ENCODE measurements at places on chromosomes 7 and 10. TPM values are rescaled to one million over a fixed set of nuclear protein-coding genes. Genes with fewer than 3 reads are reported as not detected.

Gene PIP
- not detected for total RNA-seq

DNA sequence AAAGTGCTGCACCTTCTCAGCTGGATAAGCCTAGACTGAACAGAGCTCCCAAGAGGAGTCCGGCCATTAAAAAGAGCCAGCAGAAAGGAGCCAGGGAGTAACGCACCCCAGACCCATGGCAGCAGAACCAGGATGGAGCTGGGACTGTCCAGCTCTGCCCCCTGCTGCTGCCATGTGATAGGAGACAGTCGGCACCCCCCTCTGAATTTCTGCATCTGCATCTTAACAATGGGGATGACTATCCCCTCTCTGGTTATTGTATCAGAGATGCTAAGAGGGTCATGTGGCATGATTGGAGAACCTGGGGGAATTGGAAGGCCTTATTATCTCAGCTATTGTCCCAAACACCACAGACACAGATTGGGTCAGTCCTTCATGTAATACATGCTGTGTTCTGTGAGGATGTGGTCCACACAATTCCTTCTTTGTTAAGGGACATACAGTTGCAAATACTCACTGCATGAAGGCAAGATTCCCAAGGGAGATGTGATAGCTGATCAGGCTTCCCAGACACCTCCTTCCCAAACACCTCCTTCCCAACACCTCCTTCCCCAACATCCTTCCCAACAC is 29.3 kb downstream of the PLEKHS1 start:
- DNase-seq, result no peak

Gene TCTN3
- 23.3 TPM for total RNA-seq

Gene GSTO2
- total RNA-seq, result 2.2 TPM

Gene MACROH2A2
- total RNA-seq, result 44.8 TPM

DNA sequence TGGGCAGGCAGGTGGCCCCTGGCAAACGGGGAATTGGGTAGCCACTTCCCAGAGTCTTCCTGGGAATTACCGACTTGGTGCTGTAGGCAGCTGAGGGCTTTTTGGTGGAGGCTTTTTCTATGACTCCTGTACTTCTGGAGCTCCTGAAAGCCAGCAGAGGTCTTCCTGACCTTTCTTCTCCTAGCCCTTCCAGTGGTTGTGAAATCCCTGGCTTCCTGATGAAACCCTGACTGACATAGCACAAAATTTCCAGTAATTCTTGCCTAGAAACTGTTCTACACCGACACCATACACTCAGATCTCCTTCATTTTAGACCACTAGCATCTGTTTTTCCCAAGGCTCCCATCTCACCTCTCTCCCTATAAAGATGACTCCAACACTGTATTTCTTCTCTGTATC is 120.2 kb downstream of the STRA8 start:
- no peak for DNase-seq

GRCh38 chr10:112934193-112934592 is 15.9 kb upstream of the TCF7L2 start:
- DNase-seq, result no peak

DNA sequence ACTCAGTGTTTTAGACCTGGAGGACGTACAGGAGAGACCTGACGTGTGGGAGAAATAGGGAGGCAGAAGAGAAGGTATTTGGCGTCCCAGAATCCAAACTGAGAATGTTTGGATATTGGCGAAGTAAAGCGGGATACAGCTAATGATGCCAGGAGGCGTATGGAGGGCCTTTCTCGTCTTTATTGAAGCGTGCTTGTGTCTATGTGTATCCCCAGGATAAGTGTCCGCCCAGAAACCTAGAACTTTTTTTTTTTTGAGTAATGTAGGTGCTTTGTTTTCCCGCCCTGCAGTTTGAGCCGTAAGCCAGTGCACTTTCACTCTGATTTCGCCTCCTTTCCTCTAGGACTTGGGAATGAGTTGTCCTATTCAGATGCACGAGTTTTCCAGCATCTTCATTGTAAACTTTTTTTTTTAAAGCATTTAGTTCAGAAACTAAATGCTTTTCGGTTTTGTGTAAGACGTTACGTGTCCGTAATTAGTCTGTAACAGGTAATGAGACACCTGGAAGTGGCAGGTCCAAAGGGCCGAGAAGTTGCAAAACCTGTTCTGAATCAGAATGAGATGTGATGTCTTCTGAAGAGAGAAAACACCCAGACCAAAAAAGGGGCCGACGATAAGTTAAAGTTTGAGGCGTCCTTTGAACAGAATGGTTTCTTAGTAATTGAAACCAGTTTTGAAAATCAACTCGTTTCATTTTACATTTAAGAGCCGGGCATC is 746 bp downstream of the ARL5B start:
- no peak for DNase-seq

- DNase-seq, result no peak
These were observed 132.5 kb upstream of the UNC5B start for GRCh38 chr10:71079761-71080380.

- DNase-seq, result no peak
These were observed 67.8 kb downstream of the GSAP start for GRCh38 chr7:77348371-77348813.

Gene SOSTDC1
- 2.4 TPM for total RNA-seq

Gene HOXA5
- total RNA-seq, result not detected

DNA sequence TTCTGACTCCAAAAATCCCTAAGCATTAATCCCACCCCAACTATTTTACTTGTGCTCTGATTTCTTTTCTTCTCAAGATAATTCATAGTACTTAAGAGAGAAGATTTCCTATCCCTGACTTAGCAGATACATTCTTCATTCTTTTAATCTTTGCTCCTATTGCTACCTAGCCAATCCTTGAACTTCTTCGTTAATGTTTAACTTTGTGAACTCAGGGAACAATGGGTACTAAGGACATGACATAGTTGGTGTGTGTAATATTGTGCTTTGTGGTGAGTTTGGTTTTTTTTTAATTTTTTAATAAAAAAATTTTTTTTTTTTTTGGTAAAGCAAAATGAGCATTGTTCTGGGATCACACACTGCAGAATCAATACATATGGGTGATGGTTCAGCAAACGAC is 166.2 kb downstream of the CHCHD3 start:
- no peak for DNase-seq

Gene KCNH2
- 14.2 TPM for total RNA-seq
